ENCODE measurements at places on chromosomes 16 and 17.

- DNase-seq = no peak
Measured at GRCh38 chr17:61524319-61524718, 66.7 kb downstream of the NACA2 start.

- no peak for DNase-seq
Measured at GRCh38 chr16:58532414-58532813, 17.1 kb downstream of the SETD6 start.

- no peak for DNase-seq
Measured at GRCh38 chr16:65409510-65409909, 287.6 kb upstream of the CDH11 start.

- no peak for DNase-seq
Measured at GRCh38 chr16:17766012-17766411, 295.3 kb upstream of the XYLT1 start.

DNA sequence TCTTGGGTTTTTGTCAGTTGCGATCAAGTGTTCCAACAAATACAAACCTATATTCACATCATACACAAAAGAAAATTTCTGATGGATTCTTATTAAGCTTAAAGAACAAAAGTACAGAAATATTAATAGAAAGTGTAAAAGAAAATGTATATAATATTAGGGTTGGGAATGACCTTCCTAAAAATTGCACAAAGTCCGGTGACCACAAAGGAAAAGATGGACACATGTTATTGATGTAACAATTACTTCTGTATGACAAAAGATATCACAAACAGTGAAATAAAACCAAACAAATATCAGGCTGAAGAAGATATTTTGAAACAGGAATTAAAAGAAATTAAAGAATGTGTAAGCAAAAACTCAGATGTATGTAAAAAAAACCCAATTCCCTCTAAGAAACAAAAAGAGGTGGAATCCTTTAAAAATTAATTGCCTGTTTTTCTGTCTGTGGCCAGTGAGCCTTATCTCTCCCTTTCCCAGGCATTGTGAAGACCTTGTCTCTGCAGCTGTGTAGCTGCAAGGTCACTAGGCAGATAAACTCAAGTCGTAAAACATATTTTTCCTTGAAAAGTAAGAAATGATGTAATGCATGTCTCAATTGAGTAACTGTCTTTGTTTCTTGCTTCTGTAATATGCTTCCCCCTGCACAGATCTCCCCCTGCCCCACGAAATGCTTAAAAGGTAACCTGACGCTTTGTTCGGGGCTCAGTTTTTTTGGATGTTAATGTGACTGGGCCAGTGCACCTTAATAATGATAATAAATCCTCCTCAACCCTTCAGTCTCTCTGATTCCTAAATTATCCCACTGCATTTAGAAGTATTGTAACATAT is 2.8 kb downstream of the ST6GALNAC1 start:
- peak; percentile 13 for DNase-seq

GRCh38 chr17:8223356-8224126 is 13.2 kb upstream of the AURKB start:
- DNase-seq = peak; percentile 57

GRCh38 chr16:3643095-3643730 is 11.3 kb upstream of the DNASE1 start:
- DNase-seq = no peak
